ENCODE measurements at places on chromosomes 3 and 15.
A peak's percentile ranks its signal among the peaks of the same experiment; 100 is the strongest.

- DNase-seq = no peak
Measured at GRCh38 chr15:46386356-46386755, 751.5 kb downstream of the SQOR start.

- DNase-seq = no peak
Measured at GRCh38 chr15:85491691-85492090, 111.3 kb downstream of the AKAP13 start.

- DNase-seq = no peak
Measured at GRCh38 chr15:92069308-92070250, 216.1 kb downstream of the SLCO3A1 start.

GRCh38 chr3:182390421-182390820 is 402.9 kb upstream of the ATP11B start:
- DNase-seq = no peak

- DNase-seq = no peak
Measured at GRCh38 chr15:48493084-48493762, 152.3 kb downstream of the FBN1 start.

DNA sequence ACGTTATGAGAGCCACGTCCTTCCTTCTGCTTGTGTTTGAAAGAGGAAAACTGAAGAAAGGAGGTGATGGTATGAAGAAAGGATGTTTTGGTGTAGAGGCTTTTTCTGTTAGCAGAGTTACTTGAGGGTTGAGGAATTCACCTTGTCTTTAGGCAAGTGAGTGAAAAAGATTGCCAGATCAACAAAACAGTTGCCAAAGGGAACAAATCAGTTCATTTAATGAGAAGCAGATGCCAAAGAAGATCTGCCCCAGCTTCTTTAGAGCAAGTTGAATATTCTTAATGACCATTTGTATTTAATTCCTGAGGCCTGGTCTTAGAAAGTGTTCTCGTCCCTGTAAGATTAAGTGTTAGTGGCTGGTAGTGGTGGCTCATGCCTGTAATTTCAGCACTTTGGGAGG is 2.6 kb downstream of the CHCHD6 start:
- DNase-seq = no peak

DNA sequence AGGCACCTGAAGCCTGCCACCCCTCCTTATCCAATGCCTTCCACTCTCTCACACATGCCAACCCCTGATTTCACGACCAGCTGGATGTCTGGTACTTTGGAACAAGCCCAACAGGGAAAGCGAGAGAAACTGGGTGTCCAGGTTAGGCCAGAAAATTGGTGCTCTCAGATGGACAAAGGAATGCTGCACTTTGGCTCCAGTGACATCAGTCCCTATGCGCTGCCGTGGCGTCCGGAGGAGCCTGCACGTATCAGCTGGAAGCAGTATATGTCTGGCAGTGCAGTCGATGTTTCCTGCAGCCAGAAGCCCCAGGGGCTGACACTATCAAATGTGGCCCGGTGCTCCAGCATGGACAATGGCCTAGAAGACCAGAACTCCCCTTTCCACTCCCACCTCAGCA is 45.2 kb downstream of the CDAN1 start:
- no peak for DNase-seq

DNA sequence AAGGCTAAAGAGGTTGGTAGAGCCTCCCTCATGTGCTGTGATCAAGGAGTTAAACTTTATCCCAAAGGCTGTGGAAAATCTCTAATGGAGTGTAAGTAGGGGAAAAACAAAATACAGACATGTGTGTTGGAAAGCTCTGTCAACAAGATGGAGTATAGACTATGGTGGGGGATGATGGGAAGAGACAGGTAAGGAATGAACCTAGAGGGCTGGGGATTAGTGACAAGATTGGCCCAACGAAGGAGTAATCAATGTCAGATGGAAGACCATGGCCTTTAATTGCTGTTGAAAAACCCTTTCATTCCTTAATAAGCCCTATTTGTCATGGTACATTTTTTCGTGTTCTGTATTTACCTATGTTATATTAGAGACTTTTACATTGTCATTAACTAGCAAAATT is 278.6 kb downstream of the SQOR start:
- no peak for DNase-seq

GRCh38 chr3:78703944-78704343 is 1063.9 kb downstream of the ROBO1 start:
- DNase-seq = no peak

DNA sequence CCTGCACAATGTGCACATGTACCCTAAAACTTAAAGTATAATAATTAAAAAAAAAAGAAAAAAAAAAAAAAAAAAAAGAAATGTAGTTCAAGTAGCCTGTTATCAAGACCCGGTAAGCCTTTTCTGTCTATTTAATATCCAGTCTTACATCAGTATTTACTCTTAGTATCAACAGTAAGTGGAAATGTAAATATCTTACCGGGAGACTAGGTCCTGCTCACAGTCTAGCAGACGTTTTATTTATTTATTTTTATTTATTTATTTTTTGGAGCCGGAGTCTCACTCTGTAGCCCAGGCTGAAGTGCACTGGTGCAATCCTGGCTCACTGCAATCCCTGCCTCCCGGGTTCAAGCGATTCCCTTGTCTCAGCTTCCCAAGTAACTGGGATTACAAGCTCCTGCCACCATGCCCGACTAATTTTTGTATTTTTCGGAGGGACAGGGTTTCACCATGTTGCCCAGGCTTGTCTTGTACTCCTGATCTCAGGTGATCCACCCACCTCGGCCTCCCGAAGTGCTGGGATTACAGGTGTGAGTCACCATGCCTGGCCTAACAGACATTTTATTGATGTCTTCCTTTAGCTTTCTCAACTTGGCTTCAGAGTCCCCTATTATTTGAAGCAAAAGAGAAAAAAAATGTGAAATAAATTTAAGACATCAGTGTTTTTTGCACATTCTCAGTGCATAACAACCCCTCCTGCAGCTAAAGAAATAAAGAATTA is 19.9 kb downstream of the C2CD4B start:
- no peak for DNase-seq

DNA sequence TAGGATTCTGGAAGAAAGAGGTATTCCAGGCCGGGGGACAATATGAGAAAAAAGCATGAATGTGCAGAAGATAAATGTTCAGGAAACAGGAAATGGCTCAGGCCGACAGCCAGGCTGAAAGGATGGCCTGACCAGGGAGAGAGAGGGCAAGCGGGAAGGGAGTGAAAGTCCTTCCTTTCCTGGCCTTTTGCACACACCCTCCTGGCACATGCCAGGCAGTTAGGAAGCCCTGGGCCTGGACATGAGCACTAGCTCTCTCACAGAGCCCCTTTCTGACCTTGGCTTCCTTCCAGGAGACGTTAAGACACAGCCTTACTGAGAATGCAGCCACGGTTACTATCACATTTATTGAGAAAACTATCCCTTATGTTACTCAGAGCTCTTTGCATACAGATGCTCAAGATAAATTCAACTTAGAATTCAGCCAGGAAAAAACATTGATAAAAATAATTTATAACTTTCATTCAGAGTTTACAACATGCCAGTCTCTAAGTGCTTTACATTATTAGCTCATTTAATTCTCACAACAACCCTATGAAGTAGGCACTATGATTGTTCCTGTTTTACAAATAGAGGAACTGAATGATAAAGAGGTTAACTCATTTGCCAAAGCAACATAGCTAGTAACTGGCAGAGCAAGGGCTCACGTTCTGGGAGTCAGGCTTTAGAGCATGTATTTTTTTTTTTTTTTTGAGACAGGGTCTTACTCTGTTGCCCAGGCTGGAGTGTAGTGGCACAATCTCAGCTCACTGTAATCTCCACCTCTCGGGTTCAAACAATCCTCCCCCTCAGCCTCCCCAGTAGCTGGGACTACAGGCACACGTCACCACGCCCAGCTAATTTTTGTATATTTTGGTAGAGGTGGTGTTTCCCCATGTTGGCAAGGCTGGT is 39.4 kb upstream of the SMAD3 start:
- DNase-seq = peak; percentile 24

GRCh38 chr3:141952611-141953010 is 76.2 kb downstream of the ATP1B3 start:
- DNase-seq = no peak

GRCh38 chr3:125050488-125051090 is 5.2 kb downstream of the HEG1 start:
- DNase-seq = no peak

DNA sequence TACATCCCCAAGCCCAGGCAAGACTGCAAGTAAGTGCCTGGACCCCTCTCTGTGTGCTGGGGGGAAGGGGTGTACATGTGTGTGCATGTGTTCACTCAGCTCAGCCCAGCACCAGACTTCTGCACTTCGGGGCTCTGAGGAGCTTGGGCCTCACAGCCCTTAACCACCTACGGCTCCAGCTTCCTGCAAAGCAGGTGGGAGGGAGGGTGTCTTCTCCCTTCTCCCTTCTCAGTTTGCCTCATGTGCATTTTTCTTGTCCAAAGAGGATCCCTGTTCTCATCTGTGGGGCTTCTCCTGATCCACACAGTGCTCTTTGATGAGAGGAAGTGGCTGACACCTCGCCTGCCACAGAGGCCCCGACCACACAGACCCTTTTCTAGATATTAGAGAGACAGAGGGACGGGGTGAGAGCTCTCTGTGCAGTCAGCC is 69.3 kb downstream of the MESD start:
- DNase-seq = no peak

GRCh38 chr3:17028363-17028762 is 143.6 kb downstream of the PLCL2 start:
- no peak for DNase-seq

DNA sequence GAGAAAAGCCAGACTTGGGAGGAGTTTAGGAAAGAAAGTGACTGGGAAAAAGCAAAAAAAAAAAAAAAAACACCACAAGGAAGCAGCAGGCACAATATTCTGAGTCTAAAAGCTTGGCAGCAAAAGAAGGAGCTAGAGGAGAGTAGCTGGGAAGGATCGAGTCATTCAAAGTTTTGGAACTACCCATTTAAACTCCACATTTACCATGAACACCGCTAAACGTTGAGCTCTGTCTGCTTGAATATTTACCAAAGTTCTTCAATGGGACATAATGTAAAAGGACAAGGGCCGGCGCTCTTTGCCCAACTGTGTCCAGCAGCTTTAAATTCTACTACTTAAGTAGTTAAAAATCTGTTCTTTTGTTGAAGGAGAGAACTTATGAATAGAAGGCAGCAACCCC is 481.9 kb downstream of the FOXP1 start:
- no peak for DNase-seq

GRCh38 chr3:73114711-73115110 is 53.3 kb downstream of the EBLN2 start:
- no peak for DNase-seq

DNA sequence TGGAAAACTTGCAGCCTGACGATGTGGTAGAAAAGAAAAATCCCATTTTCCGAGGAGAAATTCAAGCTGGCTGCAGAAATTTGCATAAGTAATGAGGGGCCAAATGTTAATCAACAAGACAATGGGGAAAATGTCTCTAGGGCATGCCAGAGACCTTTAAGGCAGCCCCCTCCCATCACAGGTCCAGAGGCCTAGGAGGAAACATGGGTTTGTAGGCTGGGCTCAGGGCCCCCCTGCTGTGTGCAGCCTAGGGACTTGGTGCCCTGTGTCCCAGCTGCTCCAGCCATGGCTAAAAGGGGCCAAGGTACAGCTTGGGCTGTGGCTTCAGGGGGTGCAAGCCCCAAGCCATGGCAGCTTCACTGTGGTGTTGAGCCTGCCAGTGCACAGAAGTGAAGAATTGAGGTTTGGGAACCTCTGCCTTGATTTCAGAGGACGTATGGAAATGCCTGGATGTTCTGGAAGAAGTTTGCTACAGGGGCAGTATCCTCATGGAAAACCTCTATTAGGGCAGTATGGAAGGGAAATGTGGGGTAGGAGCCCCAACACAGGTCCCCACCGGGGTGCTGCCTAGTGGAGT is 75.9 kb upstream of the CADPS start:
- no peak for DNase-seq

DNA sequence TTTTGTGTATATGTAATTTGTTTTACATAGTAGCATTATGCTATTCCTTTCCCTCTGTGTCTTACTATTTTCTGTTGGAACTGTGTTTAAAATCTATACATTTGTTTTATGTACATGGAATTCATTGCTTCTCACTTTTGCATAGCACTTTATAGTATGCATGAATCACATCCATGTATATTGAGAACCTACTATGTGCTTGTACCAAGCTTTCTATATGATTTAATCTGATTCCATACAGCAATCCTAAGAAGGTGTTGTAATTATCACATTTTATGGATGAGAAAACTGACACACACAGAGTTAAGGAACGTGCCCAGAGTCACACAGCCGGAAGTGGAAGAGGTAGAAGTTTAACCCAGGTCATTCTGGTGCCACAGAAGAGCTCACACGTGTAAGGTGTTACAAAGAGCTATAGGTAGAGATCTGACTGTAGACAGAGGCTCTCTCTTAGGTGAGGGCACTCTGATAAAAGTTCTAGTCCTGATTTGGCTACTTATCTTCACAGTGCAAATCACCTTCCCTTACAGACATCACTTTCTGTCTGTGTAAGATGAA is 3.5 kb upstream of the SMAD3 start:
- no peak for DNase-seq

Measured in NCI-H1105 treated with DMSO at 0.1 percent for 48 hours (cell line).